ENCODE measurements at places on chromosomes 2 and 18.

- no peak for DNase-seq
These were observed 2.0 kb downstream of the ZNF638 start for GRCh38 chr2:71333619-71334018.

GRCh38 chr18:45645610-45646009, 30.3 kb downstream of the SLC14A2 start:
- DNase-seq: no peak

DNA sequence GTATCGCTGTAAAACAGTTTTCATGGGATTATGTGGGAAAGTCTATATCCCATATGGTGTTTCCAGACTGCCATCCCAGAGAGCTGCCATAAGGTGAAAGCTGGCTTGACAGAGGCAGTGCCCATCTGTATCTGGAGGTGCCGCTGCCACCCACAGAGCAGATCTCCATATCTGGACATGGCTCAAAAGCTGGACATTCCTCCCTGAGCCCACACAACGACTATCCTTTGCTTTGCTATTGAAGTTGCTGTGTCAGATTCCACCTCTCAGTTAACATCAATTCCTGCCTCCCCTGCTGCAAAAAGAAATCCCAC, 55.2 kb downstream of the RND3 start:
- DNase-seq: no peak

DNA sequence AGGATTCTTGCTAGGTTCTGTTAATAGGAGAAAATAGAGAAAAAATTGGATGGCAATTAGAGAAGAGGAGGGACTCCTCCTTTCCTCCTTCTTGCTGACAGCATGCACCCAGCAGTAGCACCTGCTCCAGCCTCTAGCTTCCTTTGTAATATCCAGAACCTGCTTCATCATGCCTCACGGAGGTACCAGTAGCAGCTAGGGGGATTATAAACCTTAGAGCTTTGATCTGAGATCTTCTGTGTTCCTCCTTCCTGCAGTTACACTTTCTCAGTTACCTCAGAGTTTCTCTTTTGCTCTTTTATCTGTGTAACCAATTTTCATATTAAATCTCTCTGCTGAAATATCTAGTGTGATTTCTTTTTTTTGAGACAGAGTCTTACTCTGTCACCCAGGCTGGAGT, 16.6 kb downstream of the DPP4 start:
- DNase-seq: no peak

- no peak for DNase-seq
These were observed 105.6 kb upstream of the ZNF521 start for GRCh38 chr18:25457601-25458000.

DNA sequence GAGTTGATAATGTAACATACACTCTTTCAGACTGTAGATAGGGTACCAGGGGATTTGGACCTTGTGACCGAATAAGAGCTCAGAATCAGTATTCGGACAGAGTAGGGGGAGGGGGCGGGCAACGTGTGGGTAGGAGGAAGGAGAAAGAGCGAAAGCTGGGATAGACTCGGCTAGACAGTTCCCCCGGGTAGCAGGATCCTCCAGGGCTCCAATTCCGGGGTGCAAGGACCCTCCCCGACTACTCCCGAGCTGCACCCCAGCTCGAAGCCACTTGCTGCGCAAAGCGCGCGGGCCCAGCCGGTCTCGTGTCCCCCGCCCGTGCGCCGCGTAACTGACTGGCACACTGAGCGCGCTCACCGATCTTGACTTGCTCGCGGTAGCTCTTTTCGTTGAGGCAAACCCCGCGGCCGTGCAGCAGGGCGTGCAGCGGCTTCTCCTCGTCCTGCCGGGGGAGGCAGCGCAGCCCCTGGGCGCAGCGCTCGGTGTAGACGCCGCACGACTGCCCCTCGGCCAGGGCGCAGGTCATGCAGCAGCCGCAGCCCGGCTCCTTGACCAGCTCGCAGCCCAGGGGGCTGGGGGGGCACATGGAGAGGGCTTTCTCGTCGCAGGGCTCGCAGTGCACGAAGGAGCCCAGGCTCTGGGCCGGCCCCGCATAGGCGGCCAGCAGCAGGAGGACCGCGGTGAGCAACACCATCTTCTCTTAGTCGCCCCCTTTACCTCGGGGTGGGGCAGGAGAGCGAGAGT, 1.1 kb downstream of the IGFBP5 start:
- peak; percentile 27 for DNase-seq

DNA sequence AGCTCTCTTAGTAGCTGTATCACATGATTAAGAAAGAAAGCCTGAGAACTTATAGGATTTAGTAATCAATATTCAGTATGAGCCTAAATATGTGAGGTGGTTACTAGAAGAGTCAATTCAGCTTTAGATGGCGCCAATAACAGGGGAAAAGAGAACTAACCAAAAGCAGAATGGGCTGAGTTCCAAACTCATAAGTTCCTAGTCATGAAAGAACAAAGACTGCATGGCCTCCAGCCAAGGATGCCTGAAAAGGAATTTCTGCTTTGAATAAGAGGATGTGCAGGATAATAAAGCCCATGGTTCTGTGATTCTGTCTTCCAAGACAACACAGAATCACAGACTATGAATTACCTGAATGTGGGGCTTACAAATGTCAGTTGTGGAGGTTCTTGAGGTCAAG, 196.5 kb downstream of the SATB2 start:
- DNase-seq: no peak
